ENCODE measurements at places on chromosomes 16 and 17.

DNA sequence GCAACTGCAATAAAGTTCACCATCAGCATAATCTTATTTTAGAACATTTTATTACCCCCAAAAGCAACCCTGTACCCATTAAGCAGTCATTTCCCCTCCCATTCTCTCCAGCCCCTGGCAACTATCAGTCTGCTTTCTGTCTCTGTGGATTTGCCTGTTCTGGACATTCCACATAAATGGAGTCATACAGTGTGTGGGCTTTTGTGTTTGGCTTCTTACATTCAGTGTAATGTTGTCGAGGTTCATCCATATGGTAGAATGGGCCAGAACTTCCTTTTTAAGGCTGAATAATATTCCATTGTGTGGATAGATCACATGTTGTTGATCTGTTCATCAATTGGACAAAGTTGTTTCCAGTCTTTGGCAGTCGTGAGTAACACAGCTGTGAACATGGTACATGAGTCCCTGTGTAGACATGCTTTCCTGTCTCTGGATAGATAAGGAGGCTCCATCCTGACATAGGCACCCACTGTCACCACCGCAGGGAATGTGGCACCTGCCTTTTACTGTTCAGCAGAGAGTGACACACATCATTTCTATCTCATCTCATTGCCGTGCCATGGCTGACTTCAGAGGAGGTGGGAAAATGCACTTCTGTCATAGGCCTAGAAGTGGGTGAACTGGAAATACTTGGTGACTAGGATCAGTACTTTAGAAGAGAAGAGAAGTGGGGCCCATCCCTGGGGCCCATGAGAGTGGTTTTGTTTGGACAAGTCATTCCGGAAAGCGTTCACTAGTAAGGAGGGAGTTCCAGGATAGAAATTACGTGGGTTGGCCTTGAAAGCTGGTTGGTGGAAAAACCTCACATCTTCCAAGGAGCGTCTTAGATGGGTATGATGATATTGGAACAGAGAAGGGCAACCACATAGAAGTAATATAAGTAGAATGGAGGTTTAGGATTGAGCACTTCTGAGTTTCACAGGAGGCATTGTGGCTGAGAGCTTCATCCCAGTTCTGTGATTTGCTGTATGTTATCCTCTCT lies 25.8 kb downstream of the EPN2 start:
- DNase-seq = no peak

- DNase-seq = no peak
Observed at GRCh38 chr17:41071606-41072360, 6.1 kb upstream of the KRTAP2-4 start.

DNA sequence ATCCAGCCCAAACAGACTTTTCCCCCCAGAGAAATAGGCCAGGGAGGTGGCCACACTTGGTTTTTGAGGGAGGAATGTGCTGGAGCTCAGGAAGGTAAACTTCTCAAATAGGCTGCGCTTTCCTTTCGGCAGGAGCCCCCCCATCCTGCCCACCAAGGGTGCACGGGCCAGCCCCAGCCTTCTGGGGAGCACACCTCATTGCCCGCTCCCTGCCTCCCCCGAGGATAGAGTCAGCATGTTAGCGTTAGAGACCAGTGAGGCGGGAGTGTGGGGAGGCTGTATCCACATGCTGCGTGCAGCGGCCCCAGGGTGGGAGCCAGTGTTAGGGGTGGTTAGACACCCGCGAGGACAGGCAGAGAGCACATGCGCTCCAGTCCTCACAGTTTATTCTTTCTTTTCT lies 42.3 kb downstream of the PIPOX start:
- no peak for DNase-seq

DNA sequence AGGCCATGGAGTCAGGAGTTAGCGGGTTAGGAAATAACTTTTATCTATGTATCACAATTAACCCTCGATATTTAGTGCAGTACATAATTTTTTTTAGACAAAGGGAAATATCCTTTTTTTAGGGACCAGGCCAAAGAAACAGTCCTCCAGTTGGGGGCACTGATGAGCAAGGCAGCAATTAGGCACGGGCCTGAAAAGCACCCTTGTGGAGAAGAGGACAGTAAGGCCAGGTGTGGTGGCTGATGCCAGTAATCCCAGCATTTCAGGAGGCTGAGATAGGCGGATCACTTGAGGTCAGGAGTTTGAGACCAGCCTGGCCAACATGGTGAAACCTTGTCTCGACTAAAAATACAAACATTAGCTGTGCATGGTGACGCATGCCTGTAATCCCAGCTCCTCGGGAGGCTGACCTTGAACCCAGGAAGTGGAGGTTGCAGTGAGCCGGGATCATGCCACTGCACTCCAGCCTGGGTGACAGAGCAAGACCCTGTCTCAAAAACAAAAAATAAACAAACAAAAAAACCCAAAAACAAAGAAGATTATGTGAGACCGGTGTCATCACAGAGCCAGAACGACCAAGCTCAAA lies 158.3 kb upstream of the NOL11 start:
- no peak for DNase-seq

DNA sequence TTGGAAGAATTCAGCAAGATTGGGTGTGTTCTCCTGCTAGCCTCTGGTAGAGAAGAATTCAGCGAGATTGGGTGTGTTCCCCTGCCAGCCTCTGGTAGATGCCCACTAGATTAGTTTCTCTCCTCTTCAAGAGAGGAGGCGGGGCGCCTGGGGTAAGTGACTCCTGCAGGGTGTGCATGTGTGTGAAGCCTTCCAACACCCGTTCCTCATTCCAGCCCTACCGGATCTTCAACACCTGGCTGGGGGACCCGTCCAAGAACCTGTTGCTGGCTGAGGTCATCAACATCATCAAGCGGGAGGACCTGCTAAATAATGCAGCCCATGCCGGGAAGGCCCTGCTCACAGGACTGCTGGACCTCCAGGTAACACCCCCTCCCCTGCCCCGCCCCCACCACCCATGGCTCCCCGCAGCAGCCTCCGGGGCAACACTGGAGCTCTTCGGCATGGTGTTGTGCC lies 21.3 kb downstream of the TMEM186 start:
- no peak for DNase-seq

GRCh38 chr16:10322723-10323527 lies 62.9 kb upstream of the ATF7IP2 start:
- no peak for DNase-seq

DNA sequence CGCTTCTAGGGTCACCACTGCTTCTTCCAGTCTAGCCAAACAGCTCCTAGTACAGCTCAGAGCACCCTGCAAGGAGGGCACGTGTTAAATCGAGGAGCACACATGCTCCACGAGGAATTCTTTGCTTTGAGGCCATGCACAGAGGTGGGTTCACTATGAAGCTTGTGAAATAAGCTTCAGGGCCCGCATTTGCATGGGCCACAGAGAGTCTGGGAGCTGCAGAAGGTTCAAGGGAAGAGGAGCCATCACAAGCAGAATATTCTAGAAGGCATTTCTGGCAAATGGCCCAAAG lies 55.3 kb downstream of the MYH13 start:
- DNase-seq = no peak

DNA sequence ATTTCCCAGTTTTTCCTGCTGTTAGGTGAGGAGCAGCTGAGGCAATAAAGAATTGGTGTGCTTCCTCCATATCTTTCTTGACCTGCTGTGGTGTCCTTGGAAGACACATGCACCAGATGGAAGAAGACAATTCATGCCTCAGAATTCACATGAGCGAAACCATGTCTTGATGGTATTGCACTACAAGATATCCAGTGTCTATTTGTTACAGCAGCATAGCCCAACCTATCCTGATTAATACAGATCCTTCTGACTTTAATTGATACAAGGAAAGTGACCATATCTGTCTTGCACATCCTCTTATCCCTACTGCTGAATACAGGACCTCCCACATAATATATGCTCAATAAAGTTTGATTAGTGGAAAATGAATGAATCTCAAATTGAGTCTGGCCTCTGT lies 9.1 kb upstream of the TOX3 start:
- no peak for DNase-seq

DNA sequence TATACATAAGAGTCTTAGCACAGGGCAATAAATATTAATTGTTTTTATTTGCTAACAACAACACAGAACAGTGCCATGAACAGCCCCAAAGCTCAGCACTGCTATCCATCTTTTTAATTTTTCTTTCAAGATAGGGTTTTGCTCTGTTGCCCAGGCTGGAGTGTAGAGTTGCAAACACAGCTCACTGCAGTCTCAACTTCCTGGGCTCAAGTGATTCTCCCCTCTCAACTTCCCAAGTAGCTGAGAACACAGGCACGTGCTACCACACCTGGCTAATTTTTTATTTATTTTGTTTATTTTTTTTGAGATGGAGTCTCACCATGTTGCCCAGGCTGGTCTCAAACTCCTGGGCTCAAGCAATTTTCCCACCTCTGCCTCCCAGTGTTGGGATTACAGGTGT lies 47.6 kb upstream of the AKAP1 start:
- no peak for DNase-seq

- no peak for DNase-seq
Observed at GRCh38 chr17:44255915-44256314, 12.0 kb downstream of the SLC4A1 start.

- DNase-seq = no peak
Observed at GRCh38 chr16:77833921-77834634, 45.7 kb downstream of the VAT1L start.

GRCh38 chr16:87608400-87608985 lies 6.2 kb downstream of the JPH3 start:
- no peak for DNase-seq

DNA sequence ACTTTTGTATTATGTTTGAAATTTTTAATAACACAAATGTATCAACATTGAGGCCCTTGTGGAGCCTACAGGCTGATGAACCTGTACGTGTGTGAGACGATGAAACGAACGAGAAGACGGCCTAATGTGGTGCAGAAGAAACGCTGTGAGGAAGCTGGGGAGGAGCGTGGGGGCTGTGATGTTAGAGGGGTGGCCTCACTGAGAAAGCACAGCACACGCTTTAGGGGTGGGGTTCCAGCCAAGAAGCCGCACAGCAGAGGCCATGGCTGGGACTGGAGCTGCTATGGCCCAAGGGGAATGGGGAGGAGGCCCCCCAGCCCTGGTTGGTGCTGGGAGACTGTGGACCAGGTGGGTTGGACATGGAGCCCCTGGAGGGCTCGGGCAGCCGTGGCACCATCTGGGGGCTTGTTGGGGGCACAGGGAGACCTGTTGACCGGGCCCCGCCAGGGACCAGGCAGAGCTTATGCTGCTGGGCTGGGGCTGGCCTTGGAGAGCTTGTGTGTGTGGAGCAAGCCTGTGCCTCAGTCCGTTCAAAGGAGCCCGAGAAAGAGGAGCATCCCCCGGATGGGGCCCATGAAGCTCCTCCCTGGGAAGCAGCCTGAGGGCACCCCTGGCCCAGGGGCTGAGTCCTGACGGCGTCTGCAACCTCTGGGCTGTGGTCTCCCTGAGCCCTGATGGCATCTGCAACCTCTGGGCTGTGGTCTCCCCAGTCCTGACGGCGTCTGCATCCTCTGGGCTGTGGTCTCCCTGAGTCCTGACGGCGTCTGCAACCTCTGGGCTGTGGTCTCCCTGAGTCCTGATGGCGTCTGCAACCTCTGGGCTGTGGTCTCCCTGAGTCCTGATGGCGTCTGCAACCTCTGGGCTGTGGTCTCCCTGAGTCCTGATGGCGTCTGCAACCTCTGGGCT lies 44.7 kb downstream of the METRNL start:
- DNase-seq = no peak

DNA sequence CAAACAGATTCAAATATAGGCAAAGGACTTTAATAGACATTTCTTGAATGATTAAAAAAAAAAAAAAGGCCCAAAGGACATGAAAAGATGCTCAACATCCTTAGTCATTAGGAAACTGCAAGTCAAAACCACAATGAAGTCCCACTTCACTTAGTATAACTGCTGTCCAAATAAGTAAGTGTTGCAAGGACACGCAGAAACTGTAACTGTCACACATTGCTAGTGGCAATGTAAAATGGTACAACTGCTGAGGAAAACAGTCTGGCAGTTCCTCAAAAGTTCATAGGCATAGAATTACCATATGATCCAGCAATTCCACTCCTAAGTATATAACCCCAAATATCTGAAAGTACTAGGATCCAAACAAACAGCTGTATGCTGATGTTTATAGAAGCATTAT lies 112.7 kb downstream of the BRIP1 start:
- DNase-seq = no peak

Data from NCI-H187 (cell line).